ENCODE measurements at places on chromosomes 11 and 22. TPM values are rescaled to one million over a fixed set of nuclear protein-coding genes. Genes with fewer than 3 reads are reported as not detected.

DNA sequence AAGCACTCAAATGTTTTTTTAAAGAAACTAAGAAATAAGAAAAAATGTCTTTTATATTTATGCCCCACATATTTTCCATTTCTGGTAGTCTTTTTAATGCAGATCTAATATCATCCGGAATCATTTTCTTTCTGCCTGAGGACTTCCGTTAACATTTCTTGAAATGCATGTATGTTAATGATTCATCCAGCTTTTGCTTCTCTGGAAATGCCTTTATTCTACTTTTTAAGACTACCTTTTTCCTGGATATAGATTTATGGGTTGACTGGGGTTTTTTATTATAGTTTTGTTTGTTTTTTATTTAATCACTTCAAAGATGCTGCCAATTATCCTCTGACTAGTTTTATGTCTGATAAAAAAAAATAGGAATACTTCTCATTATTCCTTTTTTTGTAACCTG lies 57.1 kb upstream of the LDLRAD3 start:
- no peak for DNase-seq

The DAGLA gene
- total RNA-seq = 0.85 TPM

The AGBL2 gene
- total RNA-seq = 5.9 TPM

The CHRNA10 gene
- 5.8 TPM for total RNA-seq

- DNase-seq = peak; percentile 31
Measured at GRCh38 chr22:22954656-22955055, 67.0 kb downstream of the IGLL5 start.

DNA sequence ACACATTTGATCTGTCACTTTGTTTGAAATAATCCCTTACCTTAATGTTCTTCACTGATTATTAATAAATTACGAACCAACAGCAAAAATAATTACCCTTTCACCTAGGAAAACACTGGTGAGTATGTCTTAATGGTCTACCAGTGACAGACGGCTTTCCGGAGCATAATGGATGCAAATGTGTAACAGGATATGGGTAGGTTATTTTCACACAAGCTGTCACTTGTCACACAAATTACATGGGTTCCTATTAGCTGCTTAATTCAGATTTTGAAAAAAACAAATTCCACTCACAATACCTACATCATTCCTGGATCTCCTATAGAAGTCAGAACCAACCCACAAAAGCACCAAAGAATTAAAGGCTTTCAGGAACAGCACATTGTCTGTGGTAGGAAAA lies 127.9 kb downstream of the WT1 start:
- no peak for DNase-seq
